Activated T-cell treated with anti-CD3 and anti-CD28 coated beads, Interleukin-2, amount 50 U/mL, for 72 hours (primary cell): ENCODE measurements at places on chromosomes 4 and X. TPM values are rescaled to one million over a fixed set of nuclear protein-coding genes. Genes with fewer than 3 reads are reported as not detected.

Gene PPEF2
- not detected for total RNA-seq

Gene TRAM1L1
- total RNA-seq, result not detected

Gene CYP2U1
- total RNA-seq, result 2.8 TPM

Gene C4orf17
- 0.09 TPM for total RNA-seq

- no peak for DNase-seq
Observed at GRCh38 chrX:65997978-65998717, 41.7 kb downstream of the VSIG4 start.
